ENCODE measurements at places on chromosomes 4 and X.

DNA sequence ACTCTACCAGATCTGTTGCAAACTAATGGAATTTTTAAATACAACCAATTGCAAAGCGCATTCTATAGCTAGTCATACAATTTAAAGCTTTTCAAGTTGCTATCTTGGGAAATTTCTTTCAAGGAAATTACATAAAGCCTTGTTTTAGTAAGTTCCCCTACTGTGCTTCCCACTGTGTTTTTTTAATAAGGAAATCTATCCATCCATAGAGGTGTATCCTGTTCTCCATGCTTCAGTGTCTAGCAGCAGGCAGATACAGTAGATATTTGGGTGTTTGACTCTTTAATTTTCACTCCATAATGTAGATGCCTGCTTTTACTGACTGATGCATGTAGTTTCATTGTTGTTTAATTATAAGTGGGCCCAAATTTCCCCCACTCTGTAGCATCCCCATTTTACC, 171.6 kb upstream of the POU3F4 start:
- no peak for DNase-seq

- DNase-seq = no peak
Measured at GRCh38 chr4:117889978-117890377, 144.3 kb upstream of the NDST3 start.

DNA sequence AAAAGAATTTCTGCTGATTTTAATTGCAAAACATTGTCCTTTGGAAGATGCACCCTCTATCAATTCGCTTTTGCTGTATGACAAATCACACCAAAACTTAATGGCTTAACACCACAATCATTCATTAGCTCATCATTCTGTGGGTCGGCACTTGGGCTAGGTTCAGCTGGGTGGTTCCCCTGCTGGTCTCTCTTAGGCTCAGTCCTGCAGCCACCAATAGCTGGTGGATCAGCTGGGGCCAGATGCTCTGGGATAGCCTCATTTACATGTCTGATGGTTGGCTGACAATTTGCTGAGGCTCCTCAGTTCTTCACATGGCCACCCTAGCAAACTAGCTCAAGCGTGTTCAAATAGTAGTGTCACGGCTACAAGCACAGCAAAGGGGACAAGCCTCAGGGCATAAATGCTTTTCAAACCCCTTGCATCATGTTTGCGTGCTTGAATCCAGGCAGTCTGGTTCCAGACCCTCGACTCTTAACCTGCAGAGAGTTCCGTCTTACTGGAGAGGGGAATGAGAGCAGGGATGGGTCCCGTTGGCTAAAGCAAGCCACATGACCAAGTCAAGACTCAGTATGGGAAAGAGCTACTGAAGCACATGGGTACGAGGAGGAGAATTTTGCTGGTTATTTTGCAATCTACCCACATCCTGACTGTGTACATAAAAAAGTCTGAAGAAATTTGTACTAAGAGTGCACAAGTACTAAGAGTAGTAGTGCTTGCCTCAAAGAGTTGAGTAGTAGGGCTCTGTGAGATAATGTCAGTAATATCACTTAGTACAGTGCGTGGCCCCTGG, 7.5 kb upstream of the ACSL1 start:
- DNase-seq = no peak

- DNase-seq = no peak
Measured at GRCh38 chrX:9682456-9682855, 83.2 kb downstream of the GPR143 start.

DNA sequence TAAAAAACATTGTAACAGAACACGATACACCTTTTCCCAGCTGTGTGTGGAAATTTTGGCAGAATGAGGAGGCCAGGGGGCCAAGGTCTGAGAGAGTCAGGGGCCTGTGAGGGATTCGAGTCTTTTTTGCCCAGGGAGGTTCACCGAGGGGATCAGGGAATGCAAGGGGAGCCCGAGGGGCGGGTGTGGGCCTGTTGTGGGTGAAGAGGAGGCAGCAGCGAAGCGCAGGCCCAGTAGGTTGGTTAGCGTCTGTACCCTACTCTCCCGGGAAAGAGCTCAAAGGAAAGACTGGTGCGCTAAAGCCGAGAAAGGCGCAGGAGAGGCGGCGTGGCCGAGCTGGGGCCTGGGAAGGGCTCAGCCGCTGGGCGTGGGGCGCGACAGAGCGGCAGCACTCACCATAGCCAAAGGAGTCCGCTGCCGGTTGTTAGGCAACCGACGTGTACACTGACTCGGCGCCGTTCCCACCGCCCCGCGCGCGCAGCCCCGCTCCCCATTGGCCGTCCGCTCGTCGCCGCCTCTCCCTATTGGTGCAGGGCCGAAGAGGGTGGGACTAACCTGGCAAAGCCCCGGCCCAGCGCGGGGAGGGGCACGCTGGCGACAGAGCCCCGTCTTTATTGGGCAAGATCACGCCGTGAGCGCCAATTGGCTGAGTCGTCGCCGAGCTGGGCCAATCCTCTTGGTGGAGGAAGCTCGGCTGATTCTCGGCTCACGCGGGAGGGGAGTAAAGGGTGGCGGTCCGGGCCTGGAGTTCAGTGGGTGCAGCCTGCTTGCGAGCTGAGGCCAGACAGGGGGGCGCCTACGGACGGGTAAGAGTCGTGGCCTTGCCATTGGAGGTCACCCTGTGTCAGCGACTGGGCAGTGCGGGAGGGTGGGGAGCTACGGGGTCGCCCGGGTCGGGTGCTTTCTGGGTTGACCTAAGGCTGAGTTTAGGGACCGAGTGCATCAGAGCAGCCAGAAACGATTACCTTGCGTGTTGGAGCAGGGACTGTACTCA, at the start of the genes CETN2 and NSDHL:
TSS of gene CETN2 (minus strand) at position 446 of the 994 bp plus-strand sequence. CDS start at position 399, 47 bp downstream.
TSS of gene NSDHL (plus strand) at position 752 of the 994 bp plus-strand sequence. CDS start 15,262 bp downstream, outside the sequence.
- peak; percentile 82 for DNase-seq

- no peak for DNase-seq
Measured at GRCh38 chr4:170386971-170387370, 297.2 kb upstream of the AADAT start.

DNA sequence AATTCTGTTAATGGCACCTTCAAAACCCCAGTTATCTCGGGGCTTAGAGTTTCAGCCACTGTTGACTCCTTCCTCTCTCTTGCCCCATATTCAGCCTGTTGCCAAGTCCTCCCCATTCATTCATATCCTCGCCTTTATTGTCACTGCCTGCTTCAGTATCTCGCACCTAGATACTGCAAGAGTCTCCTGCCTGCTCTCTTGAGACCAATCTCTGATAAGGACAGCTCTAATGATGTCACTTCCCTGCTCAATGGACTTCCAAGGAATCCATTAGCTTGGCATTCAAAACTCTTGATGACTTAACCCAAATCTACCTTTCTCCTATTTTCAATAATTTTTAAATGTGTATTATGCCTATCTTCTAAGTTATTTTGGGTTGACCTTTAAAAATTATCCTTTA, 1.1 kb upstream of the UBE2A start:
- no peak for DNase-seq

- DNase-seq = no peak
Measured at GRCh38 chrX:11420851-11421250, 127.6 kb downstream of the AMELX start.

- DNase-seq = no peak
Measured at GRCh38 chrX:40318801-40319200, 221.0 kb upstream of the BCOR start.

- DNase-seq = no peak
Measured at GRCh38 chr4:45100956-45101818, 374.8 kb upstream of the GNPDA2 start.

GRCh38 chr4:99711657-99712056, 54.0 kb upstream of the C4orf54 start:
- DNase-seq = no peak

DNA sequence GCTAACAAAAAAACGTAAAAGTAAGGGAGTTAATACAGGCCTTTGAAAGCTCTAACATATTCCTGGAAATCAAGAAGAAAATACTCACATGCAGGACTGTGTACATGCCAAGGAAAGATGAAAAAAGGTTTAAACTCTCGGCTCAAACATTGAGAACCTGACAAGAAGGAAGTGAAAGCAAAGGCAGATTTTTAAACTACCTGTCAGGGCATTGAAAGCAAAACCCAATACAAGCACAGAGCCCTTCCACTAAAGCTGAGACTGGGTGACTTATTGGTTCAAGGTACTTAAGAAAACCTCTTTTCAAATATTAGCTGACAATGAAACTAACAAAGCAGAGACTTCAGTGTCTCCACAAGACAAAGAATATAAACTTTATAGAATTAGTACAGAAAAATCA, 313.0 kb upstream of the GRID2 start:
- DNase-seq = no peak

DNA sequence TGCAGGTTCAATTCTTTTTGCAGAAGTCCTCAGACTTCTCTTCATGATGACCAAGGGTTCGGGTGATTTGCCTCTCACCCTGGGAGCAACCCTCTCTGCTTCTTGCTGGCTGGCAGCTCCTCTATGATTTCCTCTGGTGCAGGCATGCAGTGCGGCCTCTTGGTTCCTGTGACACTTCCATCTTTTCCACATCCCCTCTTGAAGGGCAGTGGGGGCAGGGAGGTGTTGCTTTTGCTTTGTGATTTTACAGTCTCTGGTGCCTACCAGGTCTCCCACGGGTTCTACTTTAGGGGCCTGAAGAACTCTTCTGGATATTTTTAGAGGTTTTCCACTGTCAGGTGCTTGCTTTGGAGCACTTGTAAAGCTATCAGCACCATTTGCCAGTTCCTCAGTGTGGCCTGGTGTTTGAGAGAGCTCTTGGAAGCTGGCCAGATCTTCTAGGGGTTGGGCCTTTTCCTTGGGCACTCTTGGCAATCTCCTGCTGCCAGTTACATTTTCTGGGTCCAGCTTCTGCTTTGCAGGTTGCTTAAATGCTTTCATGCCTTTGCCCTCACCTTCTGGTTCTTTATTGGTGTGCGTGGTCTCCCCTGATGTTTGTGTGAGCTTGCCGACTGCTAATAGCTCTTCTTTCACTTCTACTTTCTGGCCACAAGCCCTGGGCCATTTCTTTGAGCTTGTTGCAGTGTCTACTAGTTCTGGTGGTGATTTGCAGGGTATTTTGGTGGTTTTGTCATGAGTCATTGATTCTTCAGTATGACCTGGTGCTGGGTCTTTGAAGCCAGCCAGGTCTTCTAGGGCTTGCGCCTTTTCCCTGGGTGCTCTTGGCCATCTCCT, 11.5 kb upstream of the CHST7 start:
- no peak for DNase-seq

GRCh38 chr4:181566490-181566889, 676.7 kb upstream of the TENM3 start:
- DNase-seq = peak; percentile 29
